Stimulated activated CD4-positive, alpha-beta T cell treated with anti-CD3 and anti-CD28 coated beads, TNF-alpha, amount 100 ng/mL, for 1 hour (primary cell): ENCODE measurements at places on chromosomes 1 and 21.

- no peak for DNase-seq
These were observed 55.2 kb upstream of the COG2 start for GRCh38 chr1:230587061-230587460.

- no peak for DNase-seq
These were observed 6.9 kb upstream of the SLC35F3 start for GRCh38 chr1:233897325-233898162.

GRCh38 chr1:218369688-218370511 lies 24.8 kb downstream of the TGFB2 start:
- no peak for DNase-seq

GRCh38 chr1:172795741-172796140 lies 136.8 kb downstream of the FASLG start:
- DNase-seq = no peak
